ENCODE measurements at places on chromosomes 2 and 18. TPM values are rescaled to one million over a fixed set of nuclear protein-coding genes. Genes with fewer than 3 reads are reported as not detected.

RRM2 gene
- total RNA-seq: 152 TPM

MDH1B gene
- total RNA-seq: 0.14 TPM

SLC14A1 gene
- total RNA-seq: not detected

PLEKHH2 gene
- 2.5 TPM for total RNA-seq

HRH4 gene
- 0.07 TPM for total RNA-seq

FAM161A gene
- total RNA-seq: 1.1 TPM

SERPINB10 gene
- total RNA-seq: 0.28 TPM

EFR3B gene
- 0.28 TPM for total RNA-seq

HSBP1L1 gene
- 30.8 TPM for total RNA-seq

KCNG2 gene
- not detected for total RNA-seq

RAB6C gene
- total RNA-seq: not detected

GALNT3 gene
- 46.2 TPM for total RNA-seq

TFPI gene
- total RNA-seq: 4.4 TPM

TNFAIP6 gene
- total RNA-seq: not detected

FAM237A gene
- not detected for total RNA-seq

FBLN7 gene
- total RNA-seq: not detected

SUPT7L gene
- 13.7 TPM for total RNA-seq

UGT1A1 gene
- 0.28 TPM for total RNA-seq

ADAM23 gene
- total RNA-seq: 0.09 TPM

PROM2 gene
- 53.7 TPM for total RNA-seq

PLEKHA3 gene
- 3.9 TPM for total RNA-seq

FNDC4 gene
- 12.5 TPM for total RNA-seq

IL36RN gene
- total RNA-seq: 11.6 TPM

C2orf80 gene
- not detected for total RNA-seq

TOGARAM2 gene
- not detected for total RNA-seq

SCG2 gene
- total RNA-seq: not detected
